NCI-H2081 treated with DMSO at 0.1 percent for 48 hours (cell line): ENCODE measurements at places on chromosomes 1 and 21.

- no peak for DNase-seq
These were observed 92.3 kb downstream of the ST6GALNAC5 start for GRCh38 chr1:76959556-76959955.

- DNase-seq, result no peak
These were observed 92.1 kb downstream of the WDR3 start for GRCh38 chr1:118021668-118022067.

DNA sequence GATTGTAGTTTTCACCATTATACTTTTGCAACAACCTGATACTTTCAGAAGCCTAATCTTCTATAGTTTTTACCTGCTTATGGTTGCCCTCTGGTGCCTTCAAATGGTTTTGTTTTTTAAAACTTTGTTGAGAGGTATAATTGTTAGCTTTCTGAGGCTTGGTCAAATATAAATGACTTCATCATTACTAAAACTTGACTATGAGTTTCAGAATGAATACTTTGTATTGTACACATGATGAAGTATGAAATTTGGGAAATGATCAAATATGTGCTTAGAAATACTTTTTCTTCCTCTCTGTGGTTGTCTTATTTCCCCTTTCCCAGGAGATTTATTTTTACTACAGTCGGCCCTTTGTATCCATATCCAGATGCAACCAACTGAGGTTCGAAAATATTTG, 151.8 kb upstream of the B3GALT2 start:
- DNase-seq, result no peak

DNA sequence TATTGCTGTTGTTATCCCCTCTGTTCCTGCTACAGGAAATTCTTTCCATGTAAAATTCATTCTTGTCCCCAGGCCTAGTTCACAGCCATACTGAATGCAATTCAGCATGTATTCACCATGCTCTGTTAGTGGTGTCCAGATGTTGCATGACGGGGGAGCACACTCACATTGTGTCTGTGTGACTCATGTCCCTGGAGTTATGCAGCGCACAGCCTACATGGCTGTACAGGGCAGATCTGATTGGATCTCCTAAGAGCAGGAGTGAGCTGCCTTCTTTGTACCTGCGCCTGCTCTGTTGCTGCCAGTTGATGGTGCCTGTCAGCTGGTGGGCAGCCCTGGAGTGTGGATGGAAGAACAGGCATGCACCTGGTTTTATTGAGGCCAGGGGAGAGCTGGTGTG, 17.6 kb downstream of the HTR6 start:
- DNase-seq, result no peak

DNA sequence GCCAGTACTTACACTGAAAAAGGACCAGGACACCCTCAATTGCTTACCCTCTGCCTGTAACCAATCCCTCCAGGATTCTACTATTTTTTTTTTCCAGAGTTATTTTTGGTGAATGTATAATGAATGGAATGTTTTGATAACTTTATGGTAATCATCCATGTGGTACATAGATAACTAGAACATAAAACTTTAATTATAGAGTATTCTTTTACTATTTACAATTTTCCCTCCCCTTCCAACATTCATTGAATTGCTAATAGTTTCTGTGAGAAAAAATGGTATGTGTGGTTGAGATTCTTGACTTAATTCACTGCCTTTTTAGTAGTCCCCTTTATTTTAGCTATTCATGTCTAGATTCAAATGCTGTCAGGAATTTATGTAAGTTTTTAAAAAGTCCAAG, 164.6 kb downstream of the CYYR1 start:
- DNase-seq, result no peak

DNA sequence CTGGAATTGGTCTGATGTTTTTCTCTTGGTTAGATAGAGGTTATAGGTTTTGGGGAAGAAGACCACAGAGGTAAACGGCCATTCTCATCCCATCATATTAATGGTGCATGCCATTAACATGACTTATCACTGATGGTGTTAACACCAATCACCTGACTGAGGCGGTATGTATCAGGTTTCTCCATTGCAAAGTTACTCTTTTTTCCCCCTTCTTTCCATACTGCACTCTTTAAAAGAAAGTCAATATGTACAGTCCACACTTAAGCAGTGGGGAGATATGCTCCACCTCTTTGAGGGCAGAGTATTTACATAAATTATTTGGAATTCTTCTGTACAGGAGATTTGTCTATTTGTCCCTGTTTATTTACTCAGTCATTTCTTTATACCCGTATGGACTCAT, 35.7 kb upstream of the OSBPL9 start:
- no peak for DNase-seq

- DNase-seq, result no peak
These were observed 152.0 kb downstream of the COQ8A start for GRCh38 chr1:227092069-227092468.

GRCh38 chr1:172019976-172020375, 178.7 kb downstream of the DNM3 start:
- DNase-seq, result no peak

GRCh38 chr1:155695072-155695471, 6.2 kb downstream of the DAP3 start:
- no peak for DNase-seq

DNA sequence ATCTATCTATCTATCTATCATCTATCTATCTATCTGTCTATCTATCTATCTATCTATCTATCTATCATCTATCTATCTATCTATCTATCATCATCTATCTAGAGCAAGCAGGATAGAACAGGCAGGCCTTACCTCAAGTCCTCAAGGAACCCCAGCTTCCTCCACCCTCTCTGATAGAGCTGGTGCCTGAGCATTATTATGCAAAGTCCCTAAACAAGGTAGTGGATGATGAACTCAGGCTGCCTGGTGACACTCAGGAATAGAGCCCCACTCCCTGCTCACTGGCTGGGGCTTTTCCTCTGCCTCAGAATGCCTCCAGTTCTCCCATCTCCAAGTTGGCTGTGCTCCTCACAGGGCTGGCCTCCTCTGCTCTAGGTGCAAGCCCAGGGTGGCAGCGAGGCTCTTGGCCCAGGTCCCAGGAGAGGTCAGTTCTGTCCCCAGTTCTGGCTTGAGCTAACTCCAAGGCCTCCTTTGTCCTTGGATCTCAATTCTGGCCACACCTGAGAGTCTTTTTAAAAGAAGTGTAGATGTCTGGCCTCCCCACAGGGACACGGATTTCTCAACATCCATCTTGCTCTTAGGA, 60.2 kb downstream of the PCP4 start:
- no peak for DNase-seq

DNA sequence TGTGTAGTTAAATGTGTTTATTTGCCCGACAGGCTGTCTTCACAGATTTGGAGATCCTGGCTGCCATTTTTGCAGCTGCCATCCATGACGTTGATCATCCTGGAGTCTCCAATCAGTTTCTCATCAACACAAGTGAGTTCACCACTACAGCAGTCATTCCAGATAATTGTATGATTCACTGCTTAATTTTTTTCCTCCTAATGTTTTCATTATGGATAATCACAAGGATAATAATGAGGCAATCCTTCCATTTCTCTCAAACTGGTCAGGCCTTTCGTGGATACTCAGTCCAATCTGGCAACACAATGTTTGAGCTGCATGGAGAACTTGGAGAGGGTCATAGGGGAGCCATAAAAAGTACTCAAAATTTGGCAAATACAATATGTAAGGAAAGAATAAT, 168.3 kb upstream of the SGIP1 start:
- no peak for DNase-seq

DNA sequence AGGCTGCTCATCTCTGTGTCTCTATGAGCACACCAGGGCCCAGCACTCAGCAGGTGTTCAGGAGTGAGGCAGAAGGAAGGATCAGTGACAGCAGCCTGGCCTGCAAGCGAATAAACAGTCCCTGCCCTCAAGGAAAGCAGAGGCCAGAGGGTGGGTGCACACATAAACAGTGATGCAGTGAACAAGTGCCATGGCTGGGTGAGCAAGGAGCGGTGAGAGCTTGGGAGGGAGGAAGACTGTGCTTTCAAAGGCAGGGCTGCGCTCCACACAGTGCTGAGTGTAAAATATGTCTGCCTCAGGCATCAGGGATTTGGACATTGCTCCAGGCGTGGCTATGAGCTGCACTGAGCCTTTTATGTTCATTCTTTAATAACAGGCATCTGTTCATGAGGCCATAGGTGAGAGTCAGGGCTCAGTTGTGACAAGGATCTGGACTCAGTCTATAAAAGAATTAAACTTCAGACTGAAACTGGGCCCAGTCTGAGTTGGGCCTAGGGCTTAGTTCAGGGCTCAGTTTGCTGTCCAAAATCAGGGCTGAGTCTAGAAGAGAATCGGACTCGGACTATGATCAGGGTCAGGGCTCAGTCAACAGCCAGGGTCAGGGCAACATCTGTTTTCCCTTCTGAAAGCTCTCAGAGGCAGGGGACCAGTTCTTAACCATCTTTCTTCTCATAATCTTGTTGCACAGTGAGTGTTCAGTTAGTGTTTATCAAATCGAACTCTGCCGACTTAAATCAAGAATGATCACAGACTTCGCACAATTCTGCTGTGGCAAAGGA, 213.7 kb downstream of the FOXD2 start:
- no peak for DNase-seq

- DNase-seq, result no peak
These were observed 5.4 kb upstream of the KLHDC7A start for GRCh38 chr1:18475234-18475905.

GRCh38 chr1:37153116-37154100, 119.1 kb upstream of the GRIK3 start:
- no peak for DNase-seq

DNA sequence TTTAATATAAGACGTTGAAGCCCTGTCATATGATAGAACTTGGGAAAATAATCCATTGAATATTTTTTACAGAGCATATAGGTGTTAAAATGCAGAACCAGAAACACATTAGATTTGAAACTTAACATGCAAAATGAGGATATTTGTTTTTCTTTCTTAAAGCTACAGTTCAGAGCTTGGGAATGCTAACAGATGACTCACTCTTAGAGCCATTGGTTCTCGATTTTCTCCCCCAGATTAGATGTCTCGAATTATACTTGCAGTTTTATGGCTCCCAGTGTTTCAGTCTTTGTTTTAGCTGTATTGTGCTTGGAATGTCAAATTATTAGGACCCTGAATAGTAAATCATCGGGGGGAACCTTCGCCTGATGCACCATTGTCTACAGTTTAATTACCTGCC, 575.7 kb upstream of the ZP4 start:
- no peak for DNase-seq

GRCh38 chr1:20739225-20739624, 6.7 kb upstream of the SH2D5 start:
- DNase-seq, result no peak

DNA sequence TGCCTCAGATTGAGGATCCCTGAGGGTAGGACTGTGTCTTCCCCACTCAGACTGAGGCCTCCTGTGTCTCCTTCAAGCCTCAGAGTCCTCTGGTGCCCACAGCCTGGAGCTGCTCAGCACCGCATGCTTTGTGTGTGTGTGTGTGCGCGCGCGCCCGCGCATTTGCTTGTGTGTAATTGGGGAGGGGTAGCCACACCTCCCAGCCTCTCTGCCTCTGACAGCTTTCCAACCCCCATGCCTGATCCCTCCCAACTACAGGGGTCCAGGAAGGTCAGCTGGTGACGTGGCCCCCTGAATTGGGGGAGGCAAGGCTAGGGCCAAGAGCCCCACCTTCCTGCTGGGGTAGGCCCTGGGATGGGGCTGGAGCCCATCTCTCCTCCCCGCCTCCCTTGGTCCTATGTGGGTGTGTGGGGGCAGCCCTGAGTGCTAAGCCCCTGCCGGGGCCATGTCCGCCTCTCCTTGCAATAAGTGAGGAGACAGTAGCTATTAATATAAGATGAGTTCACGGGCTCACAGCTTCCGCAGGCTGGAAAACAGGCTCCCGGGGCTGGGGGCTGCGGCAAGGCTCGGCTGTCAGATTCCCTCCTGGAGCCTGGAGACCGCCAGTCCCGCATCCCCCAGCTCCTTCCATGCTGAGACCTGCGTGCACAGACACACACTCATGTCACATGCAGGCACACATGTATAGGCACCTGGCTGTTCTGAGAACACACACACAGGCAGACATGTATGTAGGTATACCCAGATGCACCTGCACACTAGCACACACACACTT, 7.0 kb downstream of the GPR3 start:
- no peak for DNase-seq

DNA sequence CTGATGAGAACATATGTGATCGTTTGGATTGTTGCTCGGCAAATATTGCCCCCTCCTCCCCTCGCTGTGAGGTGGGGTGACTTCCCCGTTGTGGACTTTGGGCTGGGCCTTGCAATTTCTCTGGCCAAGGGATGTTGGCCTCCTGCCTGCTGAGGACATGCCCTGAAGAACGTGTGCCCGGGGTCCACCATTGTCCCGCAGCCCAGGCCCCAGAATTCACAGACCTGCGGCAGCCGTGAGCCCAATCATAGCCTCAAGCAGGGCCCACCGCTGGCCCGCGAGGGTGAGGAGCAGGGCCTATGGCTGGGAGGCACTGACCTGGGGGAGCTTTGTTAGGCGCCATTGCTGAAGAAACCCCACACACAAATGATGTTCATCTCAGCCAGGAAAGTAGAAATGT, 58.3 kb upstream of the ACTRT2 start:
- no peak for DNase-seq

DNA sequence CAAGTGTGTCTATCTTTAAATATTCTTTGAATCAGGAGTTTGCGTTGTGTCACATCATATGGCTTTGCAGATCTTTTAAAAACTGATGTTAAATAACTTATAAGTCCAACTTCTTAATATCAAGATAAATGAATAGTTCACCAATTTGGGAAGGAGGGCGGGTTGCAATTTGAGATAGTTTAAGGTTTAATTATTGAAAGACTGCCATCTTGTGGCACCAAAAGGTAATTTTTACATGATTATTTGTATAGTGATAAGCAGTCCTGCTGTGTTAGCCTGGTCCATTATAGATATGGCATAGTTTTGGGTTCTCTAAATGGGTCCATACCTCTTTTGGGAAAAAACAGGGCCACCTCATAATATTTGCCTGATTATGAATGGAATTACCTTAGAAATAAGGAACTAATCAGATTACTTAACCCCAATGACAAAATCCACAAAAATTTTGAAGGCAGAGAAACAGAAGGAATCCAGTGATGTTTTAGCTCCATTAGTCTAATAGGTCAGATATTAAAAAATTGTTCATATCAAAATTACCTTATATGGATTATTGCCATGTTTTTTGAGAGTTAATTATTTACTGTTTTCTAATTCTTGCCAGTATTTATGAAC, 64.3 kb downstream of the PRKAA2 start:
- no peak for DNase-seq

GRCh38 chr1:236834876-236835275, 39.8 kb downstream of the MTR start:
- DNase-seq, result no peak

DNA sequence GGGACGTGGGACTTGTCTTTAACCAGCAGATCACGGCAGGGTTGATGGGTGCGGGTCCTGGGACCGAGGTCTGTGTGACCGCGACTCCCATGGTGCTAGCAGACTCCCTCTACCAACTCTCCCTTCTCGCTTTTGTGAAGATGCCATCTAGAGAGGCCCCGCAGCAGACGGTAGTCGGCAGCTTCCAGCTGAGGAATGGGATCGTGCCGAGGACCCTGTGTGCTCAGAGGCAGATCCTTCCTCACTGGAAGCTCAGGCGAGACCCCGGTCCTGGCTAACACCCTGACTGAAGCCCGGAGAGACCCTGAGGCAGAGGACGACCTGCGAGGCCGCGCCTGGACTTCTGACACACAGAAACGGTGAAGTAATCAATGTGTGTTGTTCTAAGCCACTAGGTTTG, 12.5 kb upstream of the SPATC1L start:
- no peak for DNase-seq

GRCh38 chr1:179794669-179795068, 51.6 kb downstream of the FAM163A start:
- DNase-seq, result no peak
